ENCODE measurements at places on chromosomes 7 and 10. TPM values are rescaled to one million over a fixed set of nuclear protein-coding genes. Genes with fewer than 3 reads are reported as not detected.
A peak's percentile ranks its signal among the peaks of the same experiment; 100 is the strongest.

Gene IDI2
- polyA plus RNA-seq, result not detected

Gene LFNG
- polyA plus RNA-seq, result 25.1 TPM

Gene VPS37D
- polyA plus RNA-seq, result 3.1 TPM

Gene TDRD1
- 0.11 TPM for polyA plus RNA-seq

Gene C1QL3
- not detected for polyA plus RNA-seq

Gene GRID2IP
- polyA plus RNA-seq, result 0.07 TPM

Gene FRMD4A
- polyA plus RNA-seq, result 48.2 TPM

Gene ANXA8
- not detected for polyA plus RNA-seq

Gene CHST3
- 13.2 TPM for polyA plus RNA-seq

Gene CNTNAP2
- polyA plus RNA-seq, result 12.7 TPM

Gene PNLIPRP1
- polyA plus RNA-seq, result not detected

Gene KAT6B
- polyA plus RNA-seq, result 37.1 TPM

Gene AKR1C8
- 0.26 TPM for polyA plus RNA-seq

Gene SSC4D
- polyA plus RNA-seq, result 1.0 TPM

- DNase-seq, result no peak
Measured at GRCh38 chr10:71447676-71448075, 51.0 kb downstream of the CDH23 start.

DNA sequence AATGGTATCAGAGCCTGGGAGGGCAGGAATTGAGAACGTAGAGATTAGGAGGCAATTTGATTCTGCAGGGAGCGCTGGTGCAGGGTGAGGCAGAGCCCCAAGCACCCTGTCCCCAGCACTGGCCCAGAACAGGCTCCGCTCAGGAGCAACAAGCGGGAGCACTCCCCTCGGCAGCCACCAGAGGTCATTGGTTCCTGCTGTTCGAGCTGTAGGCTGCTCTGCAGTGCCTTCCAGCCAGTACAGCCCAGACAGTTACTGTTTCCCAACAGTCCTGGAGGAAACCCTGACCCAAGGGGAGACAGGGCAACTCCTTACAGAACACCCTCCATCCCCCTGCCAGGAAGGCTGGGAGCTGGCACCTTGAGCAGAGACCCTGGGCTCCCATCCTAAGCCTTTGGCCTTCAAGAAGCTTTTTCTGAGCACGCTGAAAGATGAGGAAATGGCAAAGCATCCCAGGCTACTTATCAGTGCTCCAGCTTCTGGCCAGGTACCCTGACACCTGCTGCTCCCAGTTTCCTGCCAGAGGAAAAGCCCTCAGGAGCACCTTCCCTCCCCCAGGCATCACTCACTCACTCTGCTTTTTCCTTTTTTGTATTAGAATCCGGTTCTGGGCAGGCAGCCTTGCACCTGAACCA is 71.2 kb upstream of the EFCAB10 start:
- peak; percentile 61 for DNase-seq

DNA sequence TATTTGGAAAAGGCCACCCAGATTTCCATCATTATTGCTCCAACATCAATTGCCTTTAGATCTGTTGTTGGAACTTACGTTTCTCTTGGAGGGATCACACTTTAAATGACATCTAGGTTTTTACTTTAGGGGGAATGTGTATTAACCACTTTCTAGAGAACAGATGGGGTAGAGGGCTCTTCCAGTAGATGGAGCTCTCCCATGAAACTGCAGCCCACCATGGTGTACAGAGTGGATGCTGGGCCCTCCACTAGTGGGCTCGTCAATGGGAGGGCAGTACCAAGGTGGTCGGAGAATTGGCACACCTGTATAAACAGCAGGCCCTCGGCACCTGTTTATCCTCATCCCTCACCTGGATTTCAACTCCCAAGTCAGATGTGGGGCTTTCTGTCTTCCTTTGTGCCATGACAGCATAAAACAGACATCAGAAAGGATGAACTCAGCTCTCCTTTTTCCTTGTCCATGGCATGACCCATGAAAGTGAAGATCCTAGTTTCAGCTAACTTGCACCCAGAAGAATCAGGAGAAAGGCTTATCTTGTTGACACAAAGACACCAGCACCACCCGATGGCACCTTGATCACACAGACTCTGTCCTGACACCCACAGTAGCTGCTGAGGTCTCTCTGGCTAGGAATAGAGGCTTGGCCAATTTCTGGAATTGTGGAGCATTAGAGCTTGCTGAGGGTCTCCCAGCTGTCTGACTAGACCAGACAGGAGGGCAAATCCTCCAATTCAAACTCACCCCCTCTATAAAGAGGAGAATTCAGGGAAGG is 150.5 kb downstream of the CYP26A1 start:
- no peak for DNase-seq

DNA sequence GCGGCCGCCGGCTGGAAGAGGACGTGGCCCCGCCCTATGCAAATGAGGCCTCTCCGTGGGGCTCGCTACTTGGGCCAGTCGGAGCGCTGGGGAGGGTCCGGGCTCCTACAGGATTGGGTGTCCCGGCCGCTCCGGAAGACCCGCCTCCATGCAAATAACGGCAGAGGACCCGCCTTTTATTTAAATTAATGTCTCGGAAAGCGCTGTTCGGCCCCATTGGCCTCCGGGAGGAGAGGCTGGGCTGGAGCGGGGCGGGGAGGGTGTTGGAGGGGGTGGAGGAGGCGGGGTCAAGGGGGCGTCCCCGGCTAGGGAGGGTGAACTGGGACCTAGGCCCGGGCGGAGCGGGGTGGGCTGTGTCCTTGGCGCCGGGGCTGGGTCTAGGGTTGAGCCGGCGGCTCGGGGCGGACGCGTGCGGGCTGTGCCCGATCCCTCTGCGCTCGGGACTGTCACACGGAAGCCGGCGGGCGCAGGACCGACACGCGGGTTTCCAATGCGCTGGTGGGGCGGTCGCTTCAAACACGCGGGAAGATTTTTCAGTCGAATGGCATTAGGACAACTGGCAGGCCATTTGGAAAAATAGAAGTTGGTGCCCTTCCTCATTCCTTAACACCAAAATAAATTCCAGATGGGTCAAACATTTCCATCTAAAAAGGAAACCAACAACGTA is 344 bp upstream of the POLM start:
- peak; percentile 97 for DNase-seq

- no peak for DNase-seq
Measured at GRCh38 chr7:33807779-33808482, 97.4 kb upstream of the BMPER start.

DNA sequence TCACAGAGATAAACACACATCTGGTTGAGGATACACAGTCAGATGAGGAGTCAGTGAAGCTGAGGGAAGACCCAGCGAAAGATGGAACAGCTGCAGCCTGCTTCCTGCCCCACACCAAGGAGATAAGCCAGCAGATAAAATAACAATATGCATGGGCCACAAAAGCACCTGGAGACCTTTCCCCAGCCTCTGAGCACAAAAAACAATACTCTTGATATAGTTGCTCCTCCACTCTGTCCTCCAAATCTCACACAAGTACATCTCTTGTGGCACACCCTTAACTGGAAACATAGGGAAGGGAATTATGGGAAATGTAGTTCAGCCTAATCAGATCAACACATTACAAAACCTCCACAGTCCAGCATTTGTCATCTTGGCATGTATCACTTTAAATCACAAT is 9.7 kb upstream of the FHIP2A start:
- DNase-seq, result no peak

DNA sequence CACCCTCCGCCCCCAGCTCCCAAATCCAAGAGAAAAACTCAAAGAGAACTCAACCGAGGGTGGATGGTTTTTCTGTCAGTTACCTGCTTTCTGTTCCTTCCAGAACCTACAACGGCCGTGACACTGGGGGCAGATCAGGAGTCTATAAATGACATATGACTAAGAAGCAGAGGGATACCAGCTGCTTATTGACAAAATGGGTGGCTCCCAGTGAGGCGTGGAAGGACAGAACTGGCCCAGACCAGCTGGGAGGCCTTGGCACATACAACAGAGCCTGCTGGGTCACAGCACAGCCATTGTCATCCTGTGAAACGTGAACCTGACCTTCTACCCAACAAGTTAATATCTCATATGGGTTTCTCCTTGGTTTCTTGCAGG is 84.3 kb upstream of the ADRB1 start:
- no peak for DNase-seq

DNA sequence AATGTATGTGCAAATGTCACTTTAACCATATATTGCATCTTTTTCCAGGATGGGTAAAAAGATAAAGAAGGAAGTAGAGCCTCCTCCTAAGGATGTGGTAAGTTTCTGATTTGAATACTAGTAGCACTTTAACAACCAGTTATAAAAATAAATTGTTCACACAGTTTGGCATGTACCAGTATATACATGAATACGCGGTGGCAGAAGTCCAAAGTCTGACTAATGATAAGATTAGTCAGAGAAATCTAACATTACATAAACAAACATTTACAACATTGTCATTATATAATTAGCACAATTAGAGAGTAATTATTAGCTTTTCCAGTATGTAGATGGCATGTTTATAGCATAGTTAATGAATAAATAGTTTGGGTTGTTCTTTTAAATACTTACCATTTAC is 4.1 kb downstream of the ARMC3 start:
- DNase-seq, result no peak

GRCh38 chr10:28250782-28251181 is 52.1 kb downstream of the MPP7 start:
- peak; percentile 27 for DNase-seq

DNA sequence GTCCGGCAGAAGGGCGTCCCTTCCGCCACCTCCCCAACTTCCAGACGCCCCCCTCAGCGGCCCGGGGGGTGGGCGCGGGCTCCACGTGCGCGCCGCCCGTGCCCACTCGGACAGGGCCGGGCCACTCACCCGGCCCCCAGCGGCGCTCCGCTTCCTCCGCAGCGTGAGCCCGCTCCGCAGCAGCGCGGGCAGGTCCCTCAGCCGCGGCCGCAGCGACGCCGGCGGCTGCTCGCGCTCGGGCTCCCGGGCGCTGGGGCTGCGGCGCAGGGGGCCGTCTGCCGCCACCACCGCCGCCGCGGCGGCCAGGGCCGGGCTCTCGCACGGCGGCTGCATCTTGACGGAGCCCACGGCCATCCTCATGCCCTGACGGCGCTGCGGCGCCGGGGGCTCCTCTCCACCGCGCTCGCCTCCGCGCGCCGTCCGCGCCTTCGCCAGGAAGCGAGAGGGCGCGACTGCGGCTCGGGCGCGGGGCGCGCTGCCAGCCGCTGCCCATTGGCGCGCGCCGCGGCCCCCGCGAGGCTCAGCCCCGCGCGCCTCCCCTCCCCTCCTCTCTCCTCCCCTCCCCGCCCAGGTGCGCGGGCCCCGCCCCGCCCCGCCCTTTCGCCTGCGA is at the start of gene RAPGEF5:
RAPGEF5 (minus strand) TSS at position 454 of the 610 bp plus-strand sequence; CDS start at position 360, 94 bp downstream.
- no peak for DNase-seq

GRCh38 chr7:156475666-156476065 is 164.9 kb upstream of the RNF32 start:
- no peak for DNase-seq

- DNase-seq, result no peak
Measured at GRCh38 chr7:20786421-20786778, 286 bp downstream of the SP8 start.

- DNase-seq, result no peak
Measured at GRCh38 chr7:75662579-75663301, 76.0 kb downstream of the HIP1 start.

DNA sequence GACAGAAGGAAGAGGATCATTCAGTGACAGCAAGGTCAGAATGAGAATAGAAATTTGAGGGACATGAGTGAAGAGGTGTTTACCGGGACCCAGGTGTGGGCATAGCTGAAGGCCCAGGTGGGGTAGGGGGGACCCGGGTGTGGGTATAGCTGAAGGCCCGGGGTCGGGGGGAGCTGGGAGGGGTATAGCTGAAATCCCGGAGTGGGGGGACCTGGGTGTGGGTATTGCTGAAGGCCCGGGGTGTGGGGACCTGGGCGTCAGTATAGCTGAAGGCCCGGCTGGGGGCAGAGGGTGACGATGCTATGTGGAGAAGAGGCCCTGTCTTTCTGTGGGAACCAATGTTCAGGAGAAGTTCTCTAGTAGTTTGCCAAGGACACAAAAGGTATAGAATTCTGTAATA is 183.0 kb upstream of the PITRM1 start:
- no peak for DNase-seq

DNA sequence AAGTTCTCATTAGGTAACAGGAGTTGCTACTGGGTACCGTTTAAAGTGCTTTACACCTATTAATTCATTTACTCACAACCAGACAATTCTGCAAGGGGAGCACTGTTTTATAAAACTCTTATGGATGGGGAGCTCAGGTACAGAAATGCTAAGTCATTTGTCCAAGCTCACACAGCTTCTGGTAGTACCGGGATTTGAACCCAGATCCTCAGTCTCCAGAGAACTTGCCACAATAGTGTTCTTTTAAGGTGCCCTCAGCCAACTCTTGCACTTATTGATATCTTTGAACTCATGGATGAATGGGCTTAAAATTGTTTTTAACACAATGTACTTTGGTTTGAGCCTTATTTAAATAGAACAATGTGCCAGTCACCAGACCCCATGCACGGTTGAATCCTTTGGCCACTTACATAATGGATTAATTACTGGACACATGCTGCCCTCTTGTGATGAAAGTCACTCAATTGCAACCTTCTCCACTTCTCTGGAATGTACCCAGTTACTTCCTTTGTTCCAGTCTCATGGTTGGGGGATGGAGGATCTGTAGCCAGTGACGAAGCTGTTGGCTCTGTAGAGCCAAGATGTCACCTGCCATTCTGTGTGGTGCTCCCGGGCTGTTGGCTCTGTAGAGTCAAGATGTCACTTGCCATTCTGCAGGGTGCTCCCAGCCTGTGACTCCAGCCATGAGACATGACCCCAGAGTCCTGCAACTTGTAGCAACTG is 65.6 kb downstream of the NOD1 start:
- peak; percentile 43 for DNase-seq

DNA sequence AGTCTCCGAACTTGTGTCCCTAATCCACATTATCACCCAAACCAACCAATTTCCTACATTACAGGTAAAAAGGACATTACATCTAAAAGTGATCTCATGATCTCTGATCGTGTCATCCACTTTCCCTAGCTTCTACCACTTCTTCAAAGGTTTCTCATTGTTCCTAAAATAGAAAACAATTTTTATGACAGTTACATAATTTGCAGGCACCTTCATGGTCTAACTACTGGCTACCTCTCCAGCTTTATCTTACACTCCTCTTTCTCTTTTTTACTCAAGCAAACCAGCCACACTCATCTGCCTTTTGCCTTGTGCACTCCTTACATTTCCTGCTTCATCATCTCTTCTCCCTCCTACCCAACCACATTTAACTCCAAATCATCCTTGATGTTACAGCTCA is 886.7 kb upstream of the SORCS1 start:
- DNase-seq, result no peak

GRCh38 chr10:112536663-112537062 is 89.6 kb downstream of the VTI1A start:
- no peak for DNase-seq

DNA sequence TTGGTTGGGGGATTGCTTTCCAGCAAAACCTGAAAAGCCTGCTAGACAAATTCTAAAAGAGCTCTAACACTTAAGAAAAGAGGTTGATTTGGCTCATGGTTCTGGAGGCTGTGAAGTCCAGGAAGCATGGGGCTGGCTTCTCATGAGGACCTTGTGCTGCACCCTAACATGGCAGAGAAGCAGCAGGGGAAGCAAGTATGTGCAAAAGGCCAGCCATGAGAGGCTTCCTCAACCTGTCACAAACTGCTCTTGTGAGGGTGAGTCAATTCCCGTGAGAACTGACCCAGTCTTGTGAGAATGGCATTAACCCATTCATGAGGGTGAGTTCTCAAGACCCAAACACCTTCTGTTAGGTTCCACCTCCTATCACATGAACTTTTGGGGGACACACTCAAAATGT is 54.3 kb upstream of the IGFBP3 start:
- DNase-seq, result no peak
